Activated CD4-positive, alpha-beta T cell treated with anti-CD3 and anti-CD28 coated beads for 36 hours (primary cell): ENCODE measurements at places on chromosomes 7 and 10. TPM values are rescaled to one million over a fixed set of nuclear protein-coding genes. Genes with fewer than 3 reads are reported as not detected.

LGI1 gene
- total RNA-seq, result not detected

FOXP2 gene
- not detected for total RNA-seq

RNF32 gene
- 0.90 TPM for total RNA-seq

CLDN4 gene
- total RNA-seq, result 0.12 TPM
